Iris pigment epithelial cell (primary cell): ENCODE measurements at places on chromosomes 12 and 14.

GRCh38 chr12:113577464-113578129, 105.9 kb upstream of the LHX5 start:
- no peak for DNase-seq

DNA sequence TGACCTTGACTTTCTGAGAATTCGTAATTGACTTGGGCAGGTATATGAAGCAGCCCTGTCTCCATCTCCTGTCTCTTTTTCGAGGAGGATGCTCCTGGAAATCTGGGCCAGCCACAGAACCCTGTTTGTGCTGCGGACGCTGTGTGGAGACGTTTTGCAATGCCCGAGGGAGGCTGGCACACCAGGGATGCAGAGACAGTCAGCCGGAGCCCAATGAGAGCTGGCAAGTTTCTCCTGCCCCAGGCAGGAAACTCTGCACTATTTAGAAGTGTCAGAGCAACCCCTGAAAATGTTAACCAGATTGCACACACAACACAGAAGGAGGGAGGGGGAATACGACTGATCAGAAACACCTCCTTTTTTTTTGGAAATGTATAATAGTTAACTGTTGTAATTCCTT, 103.2 kb upstream of the DYRK2 start:
- no peak for DNase-seq

DNA sequence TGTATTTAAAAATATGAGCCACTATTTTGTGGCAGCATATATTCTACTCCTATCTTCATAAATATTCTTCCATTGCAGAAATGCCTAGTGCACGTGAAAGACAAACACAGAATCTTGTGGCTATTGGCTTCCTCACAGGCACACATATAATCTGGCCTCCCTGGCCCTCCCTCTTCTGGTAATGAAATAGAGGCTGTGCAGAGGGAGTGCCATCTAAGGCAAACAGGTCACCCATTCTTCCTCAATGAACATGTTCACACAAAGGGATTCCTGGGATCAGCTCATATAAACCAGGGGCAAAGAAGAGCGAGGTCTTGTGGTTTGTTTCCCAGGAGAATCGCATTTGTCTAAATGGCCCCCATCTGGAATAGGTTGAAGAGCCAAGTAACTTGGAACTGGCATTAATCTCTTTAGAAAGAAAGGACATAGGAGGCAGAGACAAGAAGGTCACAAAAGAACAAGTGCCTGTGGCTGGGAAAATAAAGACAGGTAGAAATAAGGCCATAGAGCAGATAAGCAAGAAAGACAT, 171.6 kb upstream of the PTPRQ start:
- DNase-seq, result no peak

GRCh38 chr14:96191841-96192462, 12.7 kb upstream of the BDKRB2 start:
- DNase-seq, result no peak

- DNase-seq, result peak; percentile 42
These were observed 54.8 kb upstream of the FLRT2 start for GRCh38 chr14:85475113-85475512.
